ENCODE measurements at places on chromosomes 13 and 19.

DNA sequence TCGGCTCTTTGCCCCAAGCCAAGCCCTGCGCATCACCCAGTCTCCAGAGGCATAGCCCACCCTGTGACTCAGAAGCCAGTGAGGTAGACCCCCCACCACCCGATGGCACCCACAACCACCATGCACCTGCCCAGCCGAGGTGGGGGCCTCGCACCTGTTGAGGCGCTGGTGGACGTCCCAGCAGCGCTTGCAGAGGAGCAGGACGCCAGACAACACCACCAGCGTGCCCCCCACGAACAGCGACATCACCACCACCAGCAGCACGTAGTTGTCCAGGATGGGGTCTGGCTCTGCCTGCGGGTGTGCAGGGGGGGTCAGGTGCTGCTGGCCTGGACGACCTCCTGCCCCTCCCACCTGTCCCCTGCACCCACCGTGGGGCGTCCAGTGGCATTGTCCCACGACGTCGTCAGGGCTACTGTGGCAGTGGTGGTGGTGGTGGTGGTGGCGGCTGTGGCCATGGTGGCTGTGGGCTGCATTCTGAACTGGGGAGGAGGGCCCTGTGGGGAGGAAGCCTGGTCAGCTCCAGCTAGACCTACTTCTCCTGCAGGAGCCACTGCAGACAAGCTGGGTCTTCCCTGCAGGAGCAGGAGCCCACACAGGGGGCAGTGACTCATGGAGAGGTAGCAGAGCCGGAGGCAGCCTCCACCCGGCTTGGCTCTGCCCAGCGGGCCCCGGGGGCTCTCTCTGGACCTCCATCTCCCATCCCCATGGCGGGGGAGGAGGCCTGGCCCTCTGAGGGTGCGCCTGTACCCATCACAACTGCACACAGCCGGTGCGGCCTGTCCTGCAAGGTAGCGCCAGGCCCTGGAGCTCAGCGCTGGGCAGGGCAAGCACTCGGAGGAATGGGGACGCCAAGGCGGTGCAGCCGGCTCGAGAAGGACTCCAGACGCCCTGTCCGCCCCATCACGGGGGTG, 1.9 kb downstream of the CBARP start:
- DNase-seq = no peak

GRCh38 chr19:6374161-6374709, 1.5 kb downstream of the PSPN start:
- DNase-seq = no peak

- DNase-seq = no peak
These were observed 37.9 kb upstream of the UBL3 start for GRCh38 chr13:29888306-29888705.

GRCh38 chr13:23629566-23630272, 59.5 kb downstream of the TNFRSF19 start:
- DNase-seq = no peak

DNA sequence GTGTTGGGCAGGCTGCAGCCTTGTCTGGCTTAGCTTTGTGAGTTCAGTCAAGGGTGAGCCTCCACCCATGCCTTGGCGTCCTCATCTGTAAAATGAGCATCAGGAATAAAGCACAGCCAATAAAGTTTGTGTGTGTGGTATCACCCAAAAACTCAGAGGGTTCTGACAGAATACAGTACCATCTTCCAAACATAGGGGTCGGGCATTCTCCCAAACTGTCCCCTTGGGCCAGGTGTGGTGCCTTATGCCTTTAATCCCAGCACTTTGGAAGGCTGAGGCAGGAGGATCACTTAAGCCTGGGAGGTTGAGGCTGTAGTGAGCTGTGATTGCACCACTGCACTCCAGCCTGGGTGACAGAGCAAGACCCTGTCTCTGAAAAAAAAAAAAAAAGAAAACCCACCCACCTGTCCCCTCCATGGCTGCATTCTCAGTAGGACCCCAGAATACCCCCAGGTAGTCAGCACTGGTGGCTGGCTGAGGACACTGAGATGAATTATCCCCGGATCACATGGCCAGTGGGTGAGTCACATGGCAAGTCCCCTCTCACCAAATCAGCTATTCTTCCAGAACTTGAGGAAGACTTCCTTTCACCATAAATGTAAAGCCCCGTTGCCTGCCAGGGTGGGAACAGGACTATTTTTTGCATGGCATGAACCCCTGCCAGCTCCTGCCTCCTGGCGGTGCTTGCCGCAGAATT, 18.6 kb downstream of the POP4 start:
- no peak for DNase-seq

- no peak for DNase-seq
These were observed 54.7 kb upstream of the WASF3 start for GRCh38 chr13:26502826-26503225.

- DNase-seq = no peak
These were observed 731 bp upstream of the AKAP8L start for GRCh38 chr19:15419413-15420025.

GRCh38 chr19:33393286-33394005, 19.9 kb downstream of the CEBPG start:
- no peak for DNase-seq
